ENCODE measurements at places on chromosomes 7 and 10.

GRCh38 chr10:1130226-1130625 lies 74.0 kb downstream of the WDR37 start:
- no peak for DNase-seq

DNA sequence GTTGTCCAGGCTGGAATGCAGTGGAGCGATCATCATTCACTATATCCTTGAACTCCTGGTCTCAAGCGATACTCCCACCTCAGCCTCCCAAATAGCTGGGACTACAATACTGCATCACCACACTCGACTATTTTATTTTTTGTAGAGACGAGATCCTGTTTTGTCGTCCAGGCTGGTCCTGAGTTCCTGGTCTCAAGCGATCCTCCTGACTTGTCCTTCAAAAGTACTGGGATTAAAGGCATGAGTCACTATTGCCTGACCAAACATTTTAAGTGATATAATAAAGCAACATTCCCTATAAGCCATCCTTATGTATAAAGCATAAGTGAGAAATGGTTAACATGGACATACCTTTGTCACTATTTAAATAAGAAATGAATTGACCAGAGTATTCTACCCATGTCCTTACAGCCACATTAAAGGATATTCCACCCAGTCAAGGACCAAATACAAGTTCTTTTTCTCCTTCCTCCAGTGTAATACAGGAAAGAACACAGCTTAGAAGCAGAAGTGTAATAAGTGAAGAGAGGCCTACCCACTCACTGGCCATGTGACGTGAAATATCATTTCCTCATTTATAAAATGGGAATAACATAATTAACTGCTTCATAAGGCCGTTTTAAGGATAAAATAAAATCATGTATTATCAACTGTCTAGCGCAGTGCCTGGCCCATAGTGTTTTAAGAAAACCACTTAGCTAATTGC lies 82.0 kb downstream of the DOCK4 start:
- DNase-seq = no peak

DNA sequence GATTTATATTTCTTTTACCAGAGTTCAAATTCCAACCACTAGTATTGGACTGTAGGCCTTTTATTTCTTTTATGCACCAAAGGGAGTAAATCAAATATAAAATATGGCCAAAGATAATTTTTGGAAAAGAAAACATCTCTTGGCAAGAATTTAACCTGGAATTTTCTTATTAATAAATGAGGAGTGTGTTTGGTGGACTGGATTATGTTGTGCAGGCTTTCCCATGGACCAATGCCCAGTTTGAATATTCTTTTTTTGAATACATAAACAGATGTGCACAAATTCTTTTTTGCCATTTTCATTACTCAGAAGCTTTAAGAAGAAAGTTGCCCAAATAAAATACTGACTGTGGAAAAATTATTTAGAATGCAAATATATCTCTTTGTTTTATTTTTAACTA lies 22.1 kb upstream of the PRKG1 start:
- no peak for DNase-seq

DNA sequence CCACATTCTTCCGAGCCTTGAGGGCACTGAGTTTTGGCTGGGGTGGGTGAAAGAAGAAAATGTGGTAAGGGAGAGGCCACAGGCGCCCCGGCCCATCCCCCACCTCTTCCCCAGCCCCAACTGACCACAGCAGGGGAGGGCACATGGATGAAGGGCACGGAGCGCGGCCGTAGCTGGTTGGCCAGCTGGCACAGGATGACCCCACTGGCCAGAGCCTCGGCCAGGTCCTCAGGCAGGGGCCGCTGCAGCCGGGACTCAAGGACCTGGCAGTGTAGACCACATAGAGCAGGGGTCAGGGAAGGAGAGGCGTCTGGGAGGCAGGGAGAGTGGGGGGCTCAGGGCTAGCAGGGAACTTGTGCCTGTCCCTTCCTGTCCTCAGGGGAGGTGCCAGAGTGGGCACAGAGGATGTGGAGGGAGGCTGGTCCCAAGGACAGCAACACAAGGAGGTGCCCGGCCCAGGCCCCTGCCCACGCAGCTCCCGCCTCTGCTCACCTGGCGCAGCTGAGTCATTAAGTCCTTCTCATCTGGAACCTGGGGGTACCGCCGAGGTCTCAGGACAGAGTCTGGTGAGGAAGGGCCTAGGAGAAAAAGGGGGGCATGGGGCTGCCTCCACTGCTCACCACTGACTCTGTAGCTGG lies 2.2 kb upstream of the SAP25 start:
- DNase-seq = no peak

GRCh38 chr7:92934096-92934495 lies 97.7 kb upstream of the CDK6 start:
- no peak for DNase-seq

DNA sequence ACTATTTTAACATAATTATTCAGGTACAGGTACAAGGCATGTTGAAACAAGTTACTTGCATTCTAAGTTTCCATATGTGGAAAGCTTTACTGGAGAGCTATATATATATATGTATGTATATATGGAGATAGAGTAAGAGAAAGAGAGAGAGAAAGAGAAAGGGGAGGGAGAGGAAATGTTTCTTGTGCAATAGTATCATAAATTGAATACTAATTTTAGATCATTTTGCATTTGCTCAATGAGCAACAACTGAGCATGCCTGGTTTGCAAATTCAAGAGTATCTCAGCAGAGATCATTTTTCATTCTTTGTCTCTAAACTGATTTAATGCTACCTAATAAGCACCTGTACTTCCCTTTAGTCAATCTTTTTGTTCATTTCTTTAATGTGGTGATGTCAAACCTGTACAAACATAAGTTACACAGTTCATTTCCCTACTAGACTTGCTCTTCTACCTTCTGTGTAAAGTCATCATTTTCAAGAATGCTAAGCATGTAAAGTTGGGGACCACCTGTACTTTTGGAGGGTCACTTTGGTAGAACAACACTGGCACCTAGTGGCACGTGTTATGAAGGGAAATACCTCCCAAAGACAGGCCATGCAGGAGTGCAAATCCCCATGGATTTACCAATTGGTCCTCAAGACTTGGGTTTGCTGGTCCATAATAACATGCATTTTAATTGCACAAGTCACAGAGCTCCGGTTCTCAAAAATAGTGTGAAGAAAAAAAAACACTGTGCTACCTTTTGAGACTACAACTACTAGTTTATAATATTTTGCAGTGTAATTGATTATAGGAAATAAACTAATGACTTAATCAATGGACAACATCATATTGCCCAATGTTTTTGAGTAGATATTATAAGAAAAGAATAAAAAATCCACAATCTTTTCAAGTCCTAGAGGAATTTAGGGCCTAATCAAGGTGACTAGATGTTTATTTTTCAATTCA lies 431.2 kb upstream of the IGFBP3 start:
- peak; percentile 34 for DNase-seq

- DNase-seq = no peak
Measured at GRCh38 chr10:43125881-43126731, 12.1 kb upstream of the CSGALNACT2 start.

DNA sequence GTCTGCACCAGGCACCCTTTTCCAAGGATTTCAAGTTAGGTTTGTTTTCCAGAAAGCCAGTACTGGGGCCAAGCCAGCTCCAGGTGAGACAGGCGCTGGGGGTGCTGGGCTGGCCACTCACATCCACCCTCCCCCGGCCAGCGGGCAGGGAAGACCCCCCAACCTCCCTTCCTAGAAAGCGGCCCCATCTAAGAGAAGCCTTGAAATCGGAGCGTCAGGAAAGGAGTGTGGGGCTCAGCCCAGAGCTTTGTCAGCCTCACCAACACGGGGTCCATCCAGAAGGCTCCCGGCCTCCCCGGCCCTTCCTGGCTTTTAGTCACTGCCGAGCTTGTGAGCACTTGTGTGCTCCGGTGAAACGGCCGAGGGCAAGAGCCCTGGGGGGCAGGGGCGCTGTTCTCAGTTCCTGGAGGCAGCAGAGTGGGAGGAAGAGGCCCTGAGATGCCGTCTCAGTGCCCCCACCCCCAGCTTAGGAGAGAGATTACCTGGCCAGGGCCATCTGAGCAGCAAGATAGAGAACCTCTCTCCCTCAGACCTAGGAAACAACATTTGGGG lies 39.6 kb downstream of the PDGFA start:
- no peak for DNase-seq

GRCh38 chr7:111090846-111091245 lies at the start of gene LRRN3:
Gene LRRN3, plus strand, starts transcription at chr7:111091127. Its CDS starts 31,646 bp downstream, at chr7:111122773.
- DNase-seq = no peak

DNA sequence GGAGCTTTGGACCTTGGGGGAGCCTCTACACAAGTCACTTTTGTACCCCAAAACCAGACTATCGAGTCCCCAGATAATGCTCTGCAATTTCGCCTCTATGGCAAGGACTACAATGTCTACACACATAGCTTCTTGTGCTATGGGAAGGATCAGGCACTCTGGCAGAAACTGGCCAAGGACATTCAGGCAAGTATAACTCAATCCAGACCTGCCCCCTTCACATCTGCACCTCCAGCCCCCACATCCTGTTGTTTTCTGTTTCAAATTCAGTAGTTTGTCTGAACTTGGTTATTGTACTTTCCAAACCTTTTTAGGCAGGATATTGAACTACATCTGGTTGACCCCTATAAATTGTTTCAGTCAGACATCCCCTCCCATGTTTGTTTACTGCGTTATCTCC lies 62.4 kb upstream of the CC2D2B start:
- no peak for DNase-seq

- no peak for DNase-seq
Measured at GRCh38 chr10:12902135-12902572, 99.4 kb downstream of the CCDC3 start.

- no peak for DNase-seq
Measured at GRCh38 chr10:121572859-121573537, 25.2 kb downstream of the FGFR2 start.

DNA sequence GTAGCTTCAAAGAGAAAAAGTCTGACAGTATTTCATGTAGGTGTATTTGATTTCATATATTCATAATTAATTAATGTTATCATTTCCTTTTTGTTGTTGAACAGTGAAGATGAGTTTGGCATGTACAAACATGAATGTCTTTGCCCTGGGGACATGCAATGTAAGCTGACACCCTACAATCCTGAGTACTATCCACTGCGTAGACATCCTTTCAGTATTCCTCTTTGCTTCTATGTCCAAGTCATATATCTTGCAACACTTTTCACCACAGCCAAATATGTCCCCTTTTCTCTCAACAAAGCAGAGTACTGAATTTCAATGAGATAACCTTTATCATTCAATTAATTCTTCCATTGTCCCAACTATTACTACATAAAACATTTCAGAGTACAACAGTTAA lies 93.6 kb downstream of the GPR37 start:
- no peak for DNase-seq

GRCh38 chr7:41148521-41148951 lies 554.4 kb downstream of the INHBA start:
- DNase-seq = peak; percentile 96

DNA sequence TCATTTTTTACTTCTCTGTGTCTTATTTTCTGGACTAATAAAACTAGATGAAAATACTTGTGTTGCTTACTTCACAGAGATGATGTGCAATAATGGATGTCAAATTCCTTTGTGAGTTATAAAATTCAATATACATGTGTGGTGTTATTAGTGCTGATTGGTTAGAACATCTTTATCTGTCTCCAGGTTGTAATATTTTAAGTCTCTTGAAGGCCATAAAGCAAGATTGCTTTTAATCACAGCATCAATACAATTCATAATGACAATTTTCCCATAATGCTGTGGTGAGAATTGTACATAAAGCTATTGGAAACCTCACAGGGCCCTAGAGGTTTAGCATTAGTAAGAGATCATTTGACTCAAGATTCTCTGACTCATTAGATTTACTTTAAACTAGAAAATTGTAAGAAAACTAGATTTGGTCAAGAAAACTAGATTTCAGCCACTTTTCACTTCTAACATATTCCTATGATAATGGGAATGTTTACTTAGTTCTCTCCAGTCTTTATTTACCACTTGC lies 963.7 kb downstream of the REEP3 start:
- DNase-seq = no peak

- DNase-seq = no peak
Measured at GRCh38 chr10:133608855-133609254, 17.7 kb downstream of the FRG2B start.

DNA sequence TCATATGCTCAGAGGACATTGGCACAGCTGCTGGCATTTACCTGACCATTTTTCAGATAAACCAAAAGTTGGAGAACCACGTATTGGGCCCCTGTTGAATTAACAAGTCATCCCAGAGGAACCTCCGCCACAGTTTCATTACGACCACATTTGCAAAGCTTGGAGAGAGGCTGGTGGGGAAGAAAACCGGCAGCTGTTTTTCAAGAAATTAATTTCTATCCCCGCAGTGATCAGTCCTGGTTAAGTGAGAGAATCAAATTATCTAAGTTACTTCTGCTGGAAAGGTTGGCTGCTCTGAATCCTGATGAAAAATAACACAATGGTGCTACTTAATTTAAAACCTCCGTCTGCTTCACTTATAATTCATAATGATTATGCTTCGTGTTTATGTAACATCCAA lies 737.1 kb upstream of the AUTS2 start:
- DNase-seq = no peak

DNA sequence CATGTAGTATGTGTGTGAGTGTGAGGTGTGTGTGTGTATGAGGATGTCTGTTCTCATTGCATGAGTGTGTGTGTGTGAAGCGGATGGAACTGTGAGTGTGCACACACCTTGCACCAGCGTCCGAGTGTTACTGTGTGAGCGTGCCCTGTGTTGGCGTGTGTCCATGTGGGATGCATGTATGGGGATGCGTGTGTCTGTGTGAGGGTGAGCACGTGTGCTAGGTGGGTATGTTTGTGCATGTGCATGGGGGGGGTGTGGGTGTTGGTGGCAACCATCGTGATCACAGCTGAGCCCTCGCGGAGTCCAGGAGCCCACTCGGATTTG lies 6.4 kb downstream of the KNDC1 start:
- no peak for DNase-seq

DNA sequence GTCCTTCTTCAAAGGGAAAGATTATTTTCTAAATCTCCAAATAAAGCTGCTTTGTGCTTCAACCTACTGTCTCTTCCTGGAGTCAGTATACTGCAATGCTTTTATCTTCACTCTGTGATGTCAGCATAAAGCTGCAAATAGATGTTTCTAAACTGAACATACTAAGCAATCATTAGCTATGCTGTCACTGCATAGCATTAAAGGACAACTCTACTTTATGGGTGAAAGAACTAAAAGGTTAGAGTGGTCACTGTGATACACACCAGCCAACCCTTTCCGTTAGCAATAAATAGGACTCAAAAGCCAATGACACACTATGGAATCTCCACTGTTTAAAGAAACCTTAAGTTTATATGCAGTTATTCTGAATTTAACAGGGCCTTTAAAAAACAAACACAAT lies 1.8 kb downstream of the CCDC186 start:
- no peak for DNase-seq

Measured in GM04503 (cell line).